ENCODE measurements at places on chromosomes 11 and 22.

DNA sequence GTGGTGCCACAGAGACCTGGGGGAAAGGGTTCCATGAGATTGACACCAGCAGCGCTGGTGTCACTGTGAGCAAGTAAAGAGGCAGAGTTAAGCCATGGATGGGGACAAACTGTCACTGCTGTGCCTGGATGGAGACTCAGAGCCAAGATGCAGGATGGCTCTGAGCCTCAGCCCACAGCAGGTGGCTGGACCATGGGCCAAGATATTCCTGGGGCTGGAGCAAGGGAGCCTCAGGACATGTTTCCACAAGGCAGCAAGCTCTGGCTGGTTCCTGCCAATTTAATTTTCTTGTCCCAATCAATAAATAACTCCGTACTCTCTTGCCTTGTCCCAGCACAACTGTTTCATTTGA lies 23.0 kb downstream of the MYO18B start:
- no peak for DNase-seq

DNA sequence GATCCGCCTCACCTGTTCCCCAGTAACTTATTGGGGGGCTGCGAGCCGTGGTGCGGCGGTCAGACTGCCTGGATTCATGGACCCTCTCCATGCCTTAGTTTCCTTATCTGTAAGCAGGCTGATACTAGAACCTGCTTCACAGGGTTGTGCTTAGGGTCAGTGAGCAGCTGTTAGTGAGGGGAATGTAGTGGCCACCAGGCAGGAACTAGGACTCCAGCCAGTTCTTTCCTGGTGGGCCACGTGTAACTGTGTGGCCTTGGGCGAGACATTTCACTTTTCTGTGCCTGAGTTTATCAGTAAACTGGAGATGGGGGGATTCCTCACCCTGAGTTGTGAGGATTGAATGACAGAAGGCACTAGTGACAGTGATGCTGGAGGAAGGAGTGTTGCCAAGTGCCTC lies 24.8 kb downstream of the MCM5 start:
- no peak for DNase-seq

GRCh38 chr11:69904974-69905535 lies 85.8 kb upstream of the FGF3 start:
- no peak for DNase-seq

- DNase-seq: peak; percentile 56
Measured at GRCh38 chr11:58525037-58525614, 17.2 kb upstream of the OR5B21 start.

DNA sequence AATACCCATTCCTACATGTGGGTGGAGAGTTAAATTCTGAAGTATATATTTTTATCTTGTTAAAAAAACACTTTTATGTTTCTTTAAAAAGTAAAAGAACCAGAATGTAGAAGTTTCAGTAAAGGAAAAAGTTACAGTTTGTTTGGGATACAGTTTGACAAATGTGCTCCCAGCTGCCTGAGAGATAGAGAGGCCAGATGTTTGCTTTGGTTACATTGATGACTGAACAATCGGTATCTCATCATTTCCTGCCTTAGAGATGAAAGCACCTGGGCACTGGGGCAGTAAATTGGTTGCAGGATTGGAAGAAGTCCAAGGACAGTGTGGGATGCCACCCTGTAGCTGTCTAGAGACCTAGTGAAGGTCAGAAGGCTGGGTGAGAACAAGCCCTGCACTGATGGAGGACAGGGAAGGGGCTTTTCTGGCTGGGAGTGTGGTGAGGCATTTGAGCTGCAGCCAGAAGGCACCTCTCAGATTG lies 16.6 kb downstream of the MED15 start:
- DNase-seq: no peak

- DNase-seq: no peak
Measured at GRCh38 chr11:5684036-5684645, 733 bp downstream of the TRIM5 start.

GRCh38 chr11:63940786-63941185 lies 2.0 kb downstream of the NAA40 start:
- DNase-seq: no peak

DNA sequence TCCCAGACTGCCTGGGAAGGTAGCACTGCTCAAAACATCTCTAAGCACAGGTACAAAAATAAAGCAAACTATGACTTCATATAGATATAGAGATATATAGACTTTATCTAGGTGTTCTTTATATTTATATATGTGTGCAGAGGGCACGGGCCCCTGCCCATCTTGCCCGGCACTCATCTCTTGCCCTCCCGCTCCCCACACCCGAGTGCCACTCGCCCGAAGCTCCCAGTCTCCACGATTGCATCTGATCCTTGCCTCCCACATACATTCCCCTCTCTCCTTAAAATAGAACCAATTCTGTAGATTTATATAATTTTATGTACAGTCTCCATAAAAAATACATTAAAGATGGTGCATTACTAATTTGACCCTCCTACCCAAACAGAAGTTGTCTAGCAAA lies 55.5 kb downstream of the IGSF9B start:
- DNase-seq: no peak

GRCh38 chr11:16512198-16512898 lies 156.0 kb upstream of the SOX6 start:
- DNase-seq: no peak

- DNase-seq: no peak
Measured at GRCh38 chr22:50178871-50179869, 6.5 kb upstream of the TRABD start.
